ENCODE measurements at places on chromosomes 1 and 21. TPM values are rescaled to one million over a fixed set of nuclear protein-coding genes. Genes with fewer than 3 reads are reported as not detected.

DNA sequence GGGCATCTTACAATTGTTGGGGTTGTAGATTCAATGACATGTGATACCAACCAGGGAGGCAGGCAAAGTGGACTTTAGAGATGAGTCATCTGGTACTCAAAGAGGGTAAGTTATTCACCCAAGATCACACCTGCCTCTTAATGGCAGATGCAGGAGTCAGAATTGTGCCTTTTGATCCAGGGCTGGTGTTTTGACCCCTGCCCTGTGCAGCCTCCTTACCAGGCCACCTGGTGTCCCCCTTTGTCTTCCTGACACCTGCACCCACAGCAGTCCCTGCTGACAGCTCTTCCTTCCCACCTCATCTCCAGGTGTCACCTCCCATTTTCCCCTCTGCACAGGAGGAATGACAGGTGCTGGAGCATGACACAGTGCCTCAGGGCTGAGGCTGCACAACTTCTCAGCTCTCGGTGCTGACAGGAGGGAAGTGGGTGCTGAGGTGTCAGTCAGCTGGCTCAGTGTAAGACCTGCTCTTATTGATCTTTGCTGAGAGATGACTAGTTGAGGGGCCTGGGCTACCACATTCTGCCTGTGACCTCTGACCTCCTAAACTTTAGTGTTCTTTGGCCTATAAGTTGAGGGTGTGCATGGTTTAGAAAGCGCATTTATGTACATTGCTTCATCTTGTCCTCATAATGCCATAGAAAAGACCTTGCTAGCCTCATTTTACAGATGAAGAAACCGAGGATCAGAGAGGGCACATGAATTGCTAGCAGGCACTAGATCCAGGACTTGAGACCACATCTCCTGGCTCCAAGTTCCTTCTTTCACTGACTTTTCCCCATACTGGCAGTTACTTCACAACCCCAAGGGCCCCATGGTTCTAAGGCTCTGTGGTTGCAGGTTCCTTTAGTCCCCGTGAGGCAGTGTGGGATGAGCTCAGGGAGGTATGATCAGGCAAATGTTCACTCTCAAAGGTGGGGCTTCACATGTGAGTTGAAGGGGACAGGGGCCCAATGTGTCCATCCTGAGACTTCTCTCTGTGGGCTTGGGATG, 31.3 kb downstream of the CACNA1E start:
- no peak for DNase-seq

DNA sequence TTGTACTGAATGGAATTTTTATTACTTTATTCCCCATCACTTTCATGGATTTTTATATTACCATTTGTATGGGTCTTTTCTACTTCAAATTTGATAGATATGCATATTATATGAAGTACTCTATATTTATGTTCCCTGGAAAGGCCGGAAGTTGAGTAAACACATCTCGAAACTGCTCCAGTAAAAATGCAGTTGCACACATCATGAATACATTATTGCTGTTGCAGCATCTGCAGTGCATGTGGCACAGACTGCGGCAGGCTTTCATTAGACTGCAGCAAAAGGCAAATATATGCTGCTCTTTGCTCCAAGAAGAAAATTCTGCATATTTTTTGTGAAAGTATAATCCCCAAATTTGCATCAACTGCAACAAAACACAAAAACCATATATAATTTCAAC, 48.7 kb upstream of the LRRC7 start:
- no peak for DNase-seq

AMIGO1 gene
- 16.0 TPM for polyA plus RNA-seq

GRCh38 chr1:113137563-113137962, 64.6 kb downstream of the LRIG2 start:
- DNase-seq = no peak

GRCh38 chr1:241608379-241609033, 31.7 kb downstream of the CHML start:
- DNase-seq = no peak

HAPLN2 gene
- 0.56 TPM for polyA plus RNA-seq

TRIM67 gene
- not detected for polyA plus RNA-seq

GRCh38 chr1:116075990-116076389, 35.2 kb upstream of the MAB21L3 start:
- DNase-seq = no peak

DNA sequence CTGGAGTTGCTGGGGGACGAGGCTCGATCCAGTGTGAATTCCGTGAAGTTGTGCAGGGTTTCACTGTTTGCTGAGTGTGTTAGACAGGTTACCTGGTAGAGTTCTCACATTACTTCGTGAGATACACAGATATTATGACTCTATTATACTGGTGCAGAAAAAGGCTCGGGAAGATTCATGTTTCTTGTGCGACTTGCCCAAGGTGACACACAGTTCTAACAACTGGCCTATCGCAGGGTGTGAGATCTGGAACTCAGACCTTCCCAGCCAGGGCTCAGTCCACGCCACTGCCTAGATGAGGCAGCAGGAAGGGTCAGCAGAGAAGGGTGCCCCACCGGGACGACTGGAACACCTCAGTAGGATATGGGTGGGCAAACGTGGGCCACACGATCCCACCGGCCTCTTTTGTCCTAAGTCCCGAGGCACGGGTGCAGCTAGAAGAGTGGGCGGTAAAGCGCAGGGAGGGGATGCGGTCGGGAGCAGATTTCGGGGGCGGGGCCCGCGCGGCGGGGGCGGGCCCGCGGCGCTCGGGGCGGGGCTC, 296 bp upstream of the RNPEP start:
- peak; percentile 80 for DNase-seq

HSD11B1 gene
- polyA plus RNA-seq = 1.2 TPM

- DNase-seq = no peak
These were observed 26.8 kb downstream of the THEM4 start for GRCh38 chr1:151882466-151882865.

RIIAD1 gene
- polyA plus RNA-seq = 0.34 TPM

CFAP141 gene
- not detected for polyA plus RNA-seq

DNA sequence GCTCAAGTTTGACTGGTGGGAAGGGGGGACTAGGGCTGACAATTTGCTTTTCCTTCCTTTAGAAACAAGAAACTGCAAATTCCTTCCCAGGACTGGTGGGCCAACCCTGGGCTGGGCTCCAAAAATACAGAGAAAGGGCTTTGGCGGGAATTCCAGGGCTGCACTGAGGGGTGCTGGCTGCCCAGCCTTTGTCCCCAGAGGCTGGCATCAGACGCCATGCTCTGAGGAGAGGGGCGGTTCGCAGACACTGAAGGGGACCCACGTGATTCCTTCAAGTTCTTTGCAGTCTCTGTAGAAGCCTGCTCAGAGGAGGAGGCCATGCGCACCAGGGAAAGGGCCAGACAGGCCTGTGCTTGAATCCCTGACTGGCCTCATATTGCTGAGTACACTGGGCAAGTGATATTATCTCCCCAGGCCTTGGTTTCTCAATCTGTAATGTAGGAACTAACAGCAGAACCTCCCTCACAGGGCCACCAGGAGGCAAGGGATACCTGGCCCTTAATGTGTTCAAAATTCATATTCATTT, 119.5 kb downstream of the EPHB2 start:
- no peak for DNase-seq

DNA sequence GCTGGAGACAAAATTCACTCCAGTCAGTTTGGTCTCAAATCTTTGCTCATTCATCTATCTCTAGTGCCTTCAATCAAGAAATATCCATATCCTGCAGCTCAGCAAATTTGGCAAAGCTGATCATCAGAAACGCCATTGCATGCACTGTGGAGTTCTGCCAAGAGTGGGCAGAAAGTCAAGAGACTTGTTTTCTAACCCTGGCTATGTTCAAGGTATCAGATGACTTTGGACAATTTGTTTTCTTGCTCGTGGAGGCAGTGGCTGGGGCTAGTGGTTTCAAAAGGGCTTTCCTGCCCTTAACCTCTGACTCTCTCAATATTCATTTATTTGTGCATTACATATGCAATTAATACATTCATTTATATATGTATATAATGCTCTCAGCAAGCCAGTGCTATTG, 12.8 kb upstream of the LRRC52 start:
- no peak for DNase-seq

GRCh38 chr1:4654764-4655673, 610 bp downstream of the AJAP1 start:
- no peak for DNase-seq

TRIM63 gene
- polyA plus RNA-seq = 2,799 TPM

DNA sequence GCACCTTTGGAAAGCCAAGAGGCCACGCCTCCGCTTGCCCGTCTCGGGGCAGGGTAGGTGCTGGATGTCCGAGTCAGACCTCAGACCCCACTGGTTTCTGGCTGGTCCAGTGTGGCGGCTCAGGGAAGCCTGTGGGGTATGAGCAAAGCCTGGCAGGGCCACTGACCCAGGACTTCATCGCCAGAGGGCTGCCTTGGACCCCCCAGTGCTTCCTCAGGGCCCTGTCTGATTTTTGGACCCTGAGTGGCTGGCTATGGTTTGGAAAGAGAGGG, 20.4 kb downstream of the LHX4 start:
- DNase-seq = no peak

PGLYRP4 gene
- polyA plus RNA-seq = not detected

DNA sequence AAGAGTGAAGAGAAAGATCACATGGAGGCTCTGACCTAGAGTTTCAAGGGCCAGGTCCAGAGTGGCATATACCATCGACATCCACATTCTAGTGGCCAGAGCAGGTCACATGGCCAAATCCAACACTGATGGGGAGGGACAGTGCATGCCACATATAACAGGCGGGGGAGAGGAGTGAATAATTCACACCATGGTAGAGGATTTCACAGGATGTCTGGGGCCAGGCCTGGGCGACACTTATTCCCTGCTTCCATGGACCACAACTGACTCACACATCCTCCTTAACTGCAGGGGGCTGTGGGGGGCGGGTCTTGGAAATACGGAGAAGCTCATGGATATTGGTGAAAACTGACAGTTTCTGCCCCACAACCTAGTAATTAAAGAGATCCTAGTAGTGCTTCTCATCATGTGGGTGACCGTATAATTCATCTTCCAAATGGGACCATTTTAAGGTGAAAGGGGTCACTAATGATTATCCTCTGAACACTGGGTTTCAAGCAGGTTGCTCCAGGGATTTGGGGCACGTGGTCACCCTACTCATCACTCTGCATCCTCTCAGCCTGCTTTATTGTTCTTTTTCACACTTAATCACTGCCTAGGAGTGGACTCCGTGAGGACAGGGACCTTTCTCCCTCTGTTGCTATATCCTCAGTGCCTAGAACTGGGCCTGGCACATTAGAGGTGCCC, 44.0 kb downstream of the IGSF21 start:
- DNase-seq = no peak

TRIM58 gene
- polyA plus RNA-seq = 0.08 TPM

MAP10 gene
- polyA plus RNA-seq = 2.1 TPM

GRCh38 chr1:89927049-89927448, 67.9 kb upstream of the ZNF326 start:
- no peak for DNase-seq

F3 gene
- 2.6 TPM for polyA plus RNA-seq

PPFIA4 gene
- polyA plus RNA-seq = 8.3 TPM

DNA sequence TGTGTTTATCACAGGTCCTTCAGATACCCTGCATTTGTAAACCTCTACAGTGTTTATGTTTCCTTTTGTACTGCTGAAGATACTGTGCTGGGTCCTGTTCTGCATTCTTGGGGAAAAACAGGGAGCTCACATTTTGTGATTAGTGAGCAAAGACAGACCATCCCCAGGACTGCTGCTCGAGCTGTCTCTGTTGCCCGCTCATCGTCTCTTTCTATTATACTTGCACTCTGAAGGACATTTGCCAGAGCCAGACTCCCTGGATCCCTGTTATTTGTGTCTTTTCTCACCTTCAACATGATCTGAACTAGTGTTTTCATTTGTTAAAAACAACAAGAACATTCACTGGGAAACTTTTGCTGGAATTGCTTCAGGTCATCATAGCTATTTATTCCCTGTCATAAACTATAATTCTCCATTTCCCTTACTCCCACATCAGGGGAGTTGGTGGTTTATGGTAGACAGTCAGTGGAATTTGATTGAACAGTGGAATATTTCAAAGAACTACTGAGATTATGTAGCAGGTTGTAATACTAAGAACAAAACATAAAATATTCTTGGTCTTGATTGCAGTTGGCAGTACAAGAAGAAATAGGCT, 53.0 kb downstream of the PRRX1 start:
- no peak for DNase-seq

GRCh38 chr1:6935911-6936690, 150.8 kb downstream of the CAMTA1 start:
- no peak for DNase-seq

BCAS2 gene
- polyA plus RNA-seq = 30.5 TPM

KCNE2 gene
- polyA plus RNA-seq = 0.12 TPM

DNA sequence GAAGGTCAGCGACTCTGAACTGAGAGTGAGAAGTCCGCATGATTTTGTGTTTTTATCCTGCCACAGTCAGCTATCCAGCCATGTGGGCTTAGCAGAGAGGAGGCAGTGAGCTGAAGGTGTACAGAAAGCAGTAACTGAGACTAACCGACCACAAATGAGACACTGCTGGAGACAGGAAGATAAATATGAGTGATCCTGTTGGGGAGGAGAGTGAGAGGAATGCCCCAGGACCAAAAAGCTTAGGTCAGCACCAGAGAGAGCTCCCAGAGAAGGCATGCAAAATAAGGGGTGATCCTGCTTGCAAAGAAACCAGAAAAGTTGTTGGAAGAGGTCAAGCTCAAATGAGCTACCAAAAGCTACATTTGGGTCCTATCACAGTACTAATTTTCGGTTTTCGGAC, 63.7 kb downstream of the HLCS start:
- no peak for DNase-seq

DNA sequence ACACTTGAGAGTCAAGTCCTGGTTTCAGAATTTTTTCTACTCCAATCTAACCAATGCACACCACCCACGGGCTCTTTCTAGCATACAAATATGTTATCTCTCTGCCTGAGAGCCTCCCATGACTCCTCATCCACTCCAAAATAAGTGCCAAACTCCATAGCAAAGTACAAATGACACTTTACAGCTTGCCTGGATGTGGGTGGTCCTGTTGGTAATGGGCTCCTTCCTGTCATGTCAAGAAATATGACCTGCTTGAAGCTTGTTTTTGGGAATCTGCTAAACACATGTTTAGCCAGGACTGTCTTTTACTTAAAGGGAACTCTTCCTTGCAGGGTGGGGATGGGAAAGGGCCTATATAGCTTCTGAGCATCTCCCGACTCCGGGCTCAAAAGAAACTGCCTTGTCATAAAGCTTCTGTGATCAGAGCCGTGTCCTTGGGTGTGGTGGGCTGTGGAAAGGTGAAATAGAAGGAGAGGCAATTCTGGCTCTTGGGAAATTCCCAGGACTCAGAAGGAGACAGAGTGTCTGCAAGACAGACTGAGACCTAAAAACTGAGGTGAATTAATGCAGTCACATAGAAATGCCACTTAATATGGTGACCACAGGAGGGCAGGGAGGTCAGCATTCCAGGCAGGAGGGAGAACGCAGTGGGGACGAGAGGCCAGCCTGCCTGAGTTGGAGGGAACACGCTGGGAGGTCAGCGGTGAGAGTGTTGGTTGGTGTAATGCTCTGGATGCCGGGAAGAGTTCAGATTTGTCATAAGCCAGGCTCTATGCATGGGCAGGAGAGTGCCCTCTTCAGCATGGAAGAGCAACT, 6.1 kb upstream of the IGFN1 start:
- peak; percentile 48 for DNase-seq
